NCI-H2081 treated with DMSO at 0.1 percent for 48 hours (cell line): ENCODE measurements at places on chromosomes 2 and 18.

GRCh38 chr2:128277961-128278681, 40.5 kb downstream of the HS6ST1 start:
- DNase-seq: no peak

GRCh38 chr2:26492749-26493515, 15.0 kb upstream of the OTOF start:
- no peak for DNase-seq

DNA sequence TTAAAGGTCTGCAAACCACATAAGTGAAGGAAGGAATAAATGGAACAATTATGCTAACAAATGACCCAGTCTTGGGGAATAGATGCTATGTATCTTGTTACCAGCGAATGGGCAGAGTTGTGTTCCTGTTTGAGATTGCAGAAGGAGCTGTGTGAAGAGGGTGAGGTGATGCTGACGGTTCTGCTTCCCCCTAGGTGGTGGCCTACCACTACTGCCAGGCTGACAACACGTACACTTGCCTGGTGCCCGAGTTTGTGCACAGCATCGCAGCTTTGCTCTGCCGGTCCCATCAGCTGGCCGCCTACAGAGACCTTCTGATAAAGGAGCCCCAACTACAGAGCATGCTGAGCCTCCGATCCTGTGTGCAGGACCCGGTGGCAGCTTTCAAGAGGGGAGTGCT, 111.7 kb downstream of the WDSUB1 start:
- no peak for DNase-seq

- DNase-seq: no peak
Observed at GRCh38 chr2:112623913-112624777, 21.6 kb upstream of the SLC20A1 start.

DNA sequence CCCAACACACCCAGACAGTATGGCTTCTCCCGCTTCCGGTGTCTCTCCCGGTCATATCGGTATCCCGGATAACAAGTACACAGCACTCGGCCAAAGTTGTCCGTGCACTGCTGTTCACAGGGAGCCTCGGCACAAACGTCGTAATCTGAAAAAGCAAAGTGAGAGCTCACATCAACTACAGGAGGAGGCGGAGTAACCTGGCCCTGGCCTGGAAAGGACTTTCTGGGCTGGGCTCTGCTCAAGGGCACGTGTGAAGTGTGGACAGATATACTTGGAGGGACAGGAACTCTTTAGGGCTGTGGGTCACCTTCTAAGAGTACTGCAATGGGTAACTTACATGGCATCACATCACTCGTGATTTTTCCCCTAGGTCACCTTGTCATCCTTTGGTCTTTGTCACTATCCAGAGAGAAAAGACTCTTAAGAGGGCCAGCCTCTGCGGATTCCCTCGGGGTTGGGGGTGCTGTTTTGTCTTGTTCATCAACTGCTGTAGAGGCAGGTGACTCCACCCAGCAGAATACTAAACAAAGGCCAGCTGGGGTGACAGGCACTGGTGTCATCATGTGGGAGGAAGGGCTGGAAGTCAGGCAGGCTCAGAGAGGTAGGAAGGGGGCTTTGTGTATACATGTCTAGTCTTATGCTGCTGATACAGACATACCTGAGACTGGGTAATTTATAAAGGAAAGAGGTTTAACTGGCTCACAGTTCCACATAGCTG, 110.6 kb upstream of the LMAN1 start:
- no peak for DNase-seq

- peak; percentile 28 for DNase-seq
Observed at GRCh38 chr2:55175254-55176093, 56.6 kb downstream of the CLHC1 start.

- DNase-seq: no peak
Observed at GRCh38 chr2:156455361-156455975, 19.3 kb downstream of the GPD2 start.

- no peak for DNase-seq
Observed at GRCh38 chr18:54390838-54391237, 33.1 kb downstream of the C18orf54 start.

- DNase-seq: no peak
Observed at GRCh38 chr18:44683556-44683955, 2.9 kb downstream of the SETBP1 start.

GRCh38 chr2:73337828-73338227, 44.5 kb upstream of the EGR4 start:
- DNase-seq: no peak

DNA sequence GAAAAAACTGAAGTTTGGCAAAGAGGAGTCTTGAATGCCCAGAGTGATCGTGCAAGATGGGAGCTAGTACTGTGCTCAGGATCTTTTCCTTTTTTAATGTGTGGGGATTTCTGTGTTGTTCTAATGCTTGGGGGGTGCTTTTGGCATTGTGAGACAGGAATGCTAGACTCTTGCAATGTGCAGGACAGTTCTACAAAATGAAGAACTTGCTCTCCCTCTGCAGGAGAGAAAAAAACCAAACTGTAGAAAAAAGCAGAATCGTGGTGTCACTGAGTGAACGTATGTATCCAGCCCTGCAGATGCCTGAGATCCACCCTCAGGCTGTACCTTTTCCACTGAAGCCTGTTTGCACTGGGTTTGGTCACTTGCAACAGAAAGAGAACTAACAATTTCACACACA, 12.1 kb upstream of the TTC39C start:
- no peak for DNase-seq

- no peak for DNase-seq
Observed at GRCh38 chr2:201407265-201407664, 44.0 kb downstream of the TRAK2 start.

DNA sequence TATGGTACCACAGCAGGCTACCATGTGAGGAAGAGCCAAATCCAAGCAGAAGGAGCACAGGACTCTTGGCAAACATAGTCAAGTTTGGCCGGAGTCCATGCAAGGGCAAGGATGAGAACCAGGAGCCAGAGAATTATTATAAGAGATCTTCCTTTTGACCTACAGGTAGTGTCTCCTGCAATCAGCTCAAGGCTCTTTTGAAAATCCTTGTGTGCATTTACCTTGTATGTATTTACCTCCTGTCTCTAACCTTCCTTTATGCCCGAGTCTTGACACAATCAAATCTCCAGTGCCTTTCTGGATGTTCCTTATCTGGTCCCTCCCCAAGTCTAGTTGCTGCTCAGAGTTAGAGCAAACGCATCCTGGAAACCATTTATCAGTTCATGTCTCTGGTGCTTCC, 855.0 kb upstream of the CELF4 start:
- no peak for DNase-seq

DNA sequence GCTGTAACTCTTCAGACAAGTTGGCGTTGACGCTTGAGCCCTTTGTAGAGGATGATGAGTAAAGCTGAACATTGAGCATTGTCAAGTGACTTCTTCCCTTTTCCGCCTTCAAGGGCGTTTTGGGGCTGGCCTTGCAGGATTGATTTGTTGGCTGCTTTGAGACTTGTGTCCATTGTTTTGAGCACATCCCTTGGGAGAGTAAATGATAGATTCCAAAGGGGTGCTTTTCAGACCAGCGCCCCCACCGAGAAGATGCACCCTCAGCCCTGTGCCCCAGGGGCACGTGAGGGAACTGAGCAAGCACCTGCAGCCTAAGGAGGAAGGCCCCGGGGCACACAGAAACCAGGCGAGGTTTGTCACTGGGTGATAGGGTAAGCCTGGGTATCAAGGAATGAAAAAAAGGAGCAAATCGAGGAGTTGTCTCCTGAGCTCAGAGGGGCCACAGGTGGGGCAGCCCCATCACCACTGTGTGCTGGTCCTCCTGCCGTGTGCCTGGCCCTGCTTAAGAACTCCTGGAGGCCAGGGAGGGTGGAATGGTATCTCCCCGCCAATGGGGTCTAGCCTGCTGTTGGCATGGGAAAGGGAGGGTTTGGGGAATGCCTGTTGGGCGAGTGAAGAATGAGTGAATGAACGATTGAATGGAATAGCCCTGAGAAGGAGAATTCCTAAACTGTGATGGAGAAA, 64.0 kb downstream of the RAB31 start:
- no peak for DNase-seq

DNA sequence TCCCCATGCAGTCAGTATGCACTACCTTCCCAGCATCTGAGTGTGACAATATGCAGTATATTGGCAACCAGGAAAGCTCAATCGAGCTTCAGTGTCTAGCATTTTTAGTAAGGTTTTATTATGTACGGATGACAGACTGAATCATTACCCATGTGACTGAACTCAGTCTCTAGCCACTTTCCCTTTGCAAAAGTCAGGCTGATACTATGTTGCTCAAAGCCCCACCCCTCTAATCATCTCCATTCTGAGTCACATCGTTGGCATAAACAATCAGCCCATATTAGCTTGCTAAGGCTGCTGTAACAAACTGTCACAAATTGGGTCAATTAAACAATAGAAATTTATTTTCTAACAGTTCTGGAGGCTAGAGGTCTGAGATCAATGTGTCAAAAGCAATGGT, 25.8 kb upstream of the SRD5A2 start:
- DNase-seq: no peak

DNA sequence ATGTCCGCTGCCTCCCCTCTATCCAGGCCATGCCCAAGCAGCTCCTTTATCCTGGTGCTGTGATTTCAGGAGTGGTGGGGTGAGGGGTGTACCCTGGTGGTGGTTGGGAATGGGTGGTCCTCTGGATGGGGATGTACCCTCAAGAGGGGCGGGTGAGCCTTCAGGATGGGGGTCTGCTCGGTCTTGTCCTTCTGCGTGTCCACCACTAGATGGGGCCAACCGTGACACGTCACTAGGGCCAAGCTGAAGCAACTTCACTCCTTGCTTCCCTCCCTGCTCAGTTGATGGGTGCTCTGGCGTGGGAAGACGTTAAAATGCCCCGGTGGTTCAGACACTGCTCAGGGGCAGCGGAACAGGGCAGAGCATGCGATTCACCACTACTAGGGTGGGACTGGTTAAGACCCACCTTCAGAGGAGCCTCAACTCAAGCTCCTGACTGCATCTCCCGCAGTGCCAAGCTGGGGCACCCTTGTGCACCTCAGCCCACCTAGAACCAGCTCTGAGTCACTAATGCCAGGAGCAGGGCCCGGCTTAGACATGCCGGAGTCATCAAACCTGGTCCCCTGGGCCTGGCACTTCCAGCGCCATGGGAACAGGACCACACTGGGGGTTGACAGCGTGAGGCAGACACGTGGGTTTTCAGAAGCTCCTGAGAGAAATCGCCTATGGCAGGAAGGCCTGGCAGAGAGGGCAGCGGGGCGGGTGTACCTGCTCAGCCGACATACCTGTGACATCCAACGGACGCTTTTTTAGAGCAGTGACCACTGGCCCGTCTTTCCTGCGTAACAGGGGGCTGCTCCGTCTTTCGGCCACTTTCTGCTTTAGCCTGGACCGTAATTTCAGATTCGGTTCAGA, 256.7 kb downstream of the HDAC4 start:
- no peak for DNase-seq

GRCh38 chr2:7094231-7094741, 177.1 kb downstream of the RNF144A start:
- no peak for DNase-seq

DNA sequence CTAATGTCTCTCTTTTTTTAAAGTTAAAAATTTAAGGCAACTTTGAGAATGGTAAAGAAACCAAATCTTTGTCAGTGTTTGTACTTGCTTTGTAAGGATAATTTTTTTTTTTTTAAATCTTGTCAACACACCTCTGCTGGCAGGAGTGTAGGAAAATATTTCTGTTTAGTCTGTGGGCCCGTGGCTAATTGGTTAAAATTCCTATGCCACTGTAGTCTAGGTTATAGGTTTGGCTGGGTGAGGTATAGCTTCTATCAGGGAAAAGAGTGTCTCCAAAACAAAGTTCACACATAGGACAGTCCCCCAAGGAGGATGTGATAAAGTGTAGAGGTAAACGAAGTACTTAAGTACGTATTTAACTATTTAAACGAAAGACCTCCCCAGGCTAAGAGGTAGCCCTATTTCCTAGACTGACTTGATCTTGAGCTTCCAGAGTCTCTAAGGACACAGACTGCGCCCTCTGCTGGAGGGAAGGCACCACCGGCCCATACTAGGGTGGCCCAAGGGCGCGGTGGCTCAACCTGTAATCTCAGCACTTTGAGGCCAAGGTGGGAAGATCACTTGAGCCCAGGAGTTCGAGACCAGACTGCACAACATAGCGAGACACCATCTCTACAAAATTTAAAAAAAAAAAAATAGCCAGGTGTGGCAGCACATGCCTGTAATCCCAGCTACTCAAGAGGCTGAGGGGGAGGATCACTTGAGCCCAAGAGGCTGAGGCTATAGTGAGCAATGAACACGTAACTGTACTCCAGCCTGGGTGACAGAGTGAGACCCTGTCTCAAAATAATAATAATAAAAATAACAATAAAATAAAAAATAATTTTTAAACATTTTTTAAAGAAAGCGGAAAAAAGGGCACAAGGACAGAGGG, 8.9 kb downstream of the TEX44 start:
- no peak for DNase-seq

DNA sequence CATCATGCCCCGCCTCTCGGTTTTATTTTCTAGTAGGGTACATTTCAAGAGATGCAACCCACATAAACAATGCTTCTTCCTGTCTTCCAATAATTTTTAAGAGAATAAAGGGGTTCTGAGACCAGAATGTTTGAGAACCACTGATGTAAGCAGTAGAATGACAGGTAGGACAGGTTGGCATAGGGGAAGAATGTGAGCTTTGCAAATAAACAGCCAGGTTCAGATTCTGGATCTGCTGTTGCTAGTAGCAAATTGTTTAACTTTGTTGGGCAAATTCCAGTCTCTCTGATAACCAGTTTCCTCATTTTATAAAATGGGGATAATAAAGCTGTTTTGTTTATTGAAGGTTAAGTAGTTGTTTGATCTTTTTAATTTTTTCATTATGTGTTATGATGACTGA, 32.8 kb downstream of the SOCS6 start:
- no peak for DNase-seq

DNA sequence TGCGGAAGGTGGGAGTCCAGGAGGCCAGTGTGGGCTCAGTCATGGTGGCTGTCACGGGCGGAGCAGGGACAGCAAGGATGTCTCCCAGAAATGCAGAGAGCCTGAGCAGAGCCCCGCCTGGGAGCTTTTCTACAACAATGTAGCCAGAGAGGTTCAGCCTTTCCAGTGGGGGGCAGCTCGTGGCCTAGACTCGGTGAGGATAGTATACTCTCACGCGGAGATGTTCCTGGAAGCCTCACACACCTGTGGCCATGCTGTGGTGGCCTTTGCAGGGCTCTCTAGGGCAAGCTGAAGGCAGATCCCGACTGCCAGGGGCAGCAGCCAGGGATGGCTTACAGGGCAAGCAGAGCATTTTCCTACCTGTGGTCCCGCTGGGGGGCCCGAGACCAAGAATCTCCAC, 244.1 kb downstream of the LDLRAD4 start:
- DNase-seq: no peak

- DNase-seq: no peak
Observed at GRCh38 chr2:14891546-14891945, 259.0 kb downstream of the LRATD1 start.

GRCh38 chr2:78418021-78418420, 607.5 kb upstream of the REG3G start:
- DNase-seq: peak; percentile 49
